Cerebellum (tissue), 4 donors: ENCODE measurements at places on chromosomes 4 and X.

- DNase-seq: no peak
Observed at GRCh38 chr4:150056569-150056968, 21.7 kb upstream of the DCLK2 start.

- DNase-seq: no peak
Observed at GRCh38 chr4:9845791-9846493, 64.5 kb downstream of the DRD5 start.

GRCh38 chr4:183920512-183920911, 15.4 kb downstream of the STOX2 start:
- no peak for DNase-seq

GRCh38 chr4:185488650-185489049, 17.1 kb upstream of the CCDC110 start:
- no peak for DNase-seq

- no peak for DNase-seq
Observed at GRCh38 chr4:33188733-33189132, 2468.6 kb downstream of the PCDH7 start.

- no peak for DNase-seq
Observed at GRCh38 chr4:113278324-113278934, 229.0 kb downstream of the ANK2 start.

- DNase-seq: no peak
Observed at GRCh38 chrX:113828470-113828869, 755.4 kb upstream of the HTR2C start.

DNA sequence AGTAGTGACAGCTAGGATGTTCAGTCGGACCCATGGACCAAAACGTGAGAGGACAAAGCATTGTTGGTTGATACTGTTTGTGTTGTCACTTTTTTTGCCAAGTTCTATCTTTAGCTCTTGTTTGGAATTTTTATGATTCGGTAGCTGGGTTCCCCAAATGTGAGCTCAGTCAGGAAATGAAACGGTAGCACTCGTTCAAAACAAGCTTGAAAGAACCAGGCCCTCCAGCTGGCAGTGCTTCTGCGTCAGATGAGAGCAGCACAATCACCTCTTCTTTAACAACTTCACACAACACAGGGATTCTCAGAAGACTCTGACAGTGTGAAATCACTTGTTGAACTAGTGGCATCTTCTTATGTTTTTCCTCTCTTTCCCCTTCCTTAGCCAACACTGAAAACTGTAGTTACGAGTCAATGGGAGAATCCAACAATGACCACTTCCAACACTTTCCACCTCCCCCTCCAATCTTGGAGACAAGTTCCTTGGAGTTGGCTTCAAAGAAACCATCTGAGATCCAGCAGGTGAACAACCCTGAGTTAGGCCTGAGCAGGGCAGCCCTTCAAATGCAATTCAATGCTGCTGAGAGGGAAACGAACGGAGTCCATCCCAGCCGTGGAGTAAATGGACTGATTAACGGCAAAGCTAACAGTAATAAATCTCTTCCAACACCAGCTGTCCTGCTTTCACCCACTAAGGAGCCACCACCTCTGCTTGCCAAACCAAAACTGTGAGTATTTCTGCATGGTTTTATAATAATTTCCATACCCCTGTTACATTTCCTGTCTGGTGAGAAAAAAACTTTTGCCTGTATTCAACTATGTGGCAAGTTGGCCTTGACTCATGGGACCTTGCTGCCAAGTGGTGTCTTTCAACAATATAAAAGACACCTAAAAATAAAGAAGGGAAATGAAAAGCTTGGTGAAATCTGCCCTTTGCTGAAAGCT, 214.6 kb downstream of the PALLD start:
- DNase-seq: no peak

- DNase-seq: no peak
Observed at GRCh38 chr4:89674876-89675459, 162.0 kb downstream of the SNCA start.

DNA sequence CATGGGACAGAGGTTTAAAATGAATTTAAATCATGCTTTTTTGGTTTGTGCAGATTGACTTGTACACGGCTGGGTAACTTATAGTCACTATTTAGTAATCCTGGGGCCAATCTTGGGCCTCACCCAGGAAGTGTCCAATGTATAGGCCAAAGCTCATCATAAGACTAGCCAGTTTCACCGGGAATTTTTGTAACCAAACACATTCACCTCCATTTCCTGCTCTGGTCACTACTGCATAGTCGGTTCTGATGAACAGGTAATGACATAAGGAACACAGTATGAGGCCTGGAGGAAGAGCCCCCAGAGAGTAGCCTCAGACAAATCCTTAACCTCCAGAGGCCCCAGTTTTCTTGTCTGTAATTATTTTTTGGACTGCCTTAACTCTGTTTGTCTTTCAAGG, 81.9 kb downstream of the HPRT1 start:
- no peak for DNase-seq

GRCh38 chr4:76803522-76803921, 94.4 kb downstream of the SOWAHB start:
- no peak for DNase-seq

DNA sequence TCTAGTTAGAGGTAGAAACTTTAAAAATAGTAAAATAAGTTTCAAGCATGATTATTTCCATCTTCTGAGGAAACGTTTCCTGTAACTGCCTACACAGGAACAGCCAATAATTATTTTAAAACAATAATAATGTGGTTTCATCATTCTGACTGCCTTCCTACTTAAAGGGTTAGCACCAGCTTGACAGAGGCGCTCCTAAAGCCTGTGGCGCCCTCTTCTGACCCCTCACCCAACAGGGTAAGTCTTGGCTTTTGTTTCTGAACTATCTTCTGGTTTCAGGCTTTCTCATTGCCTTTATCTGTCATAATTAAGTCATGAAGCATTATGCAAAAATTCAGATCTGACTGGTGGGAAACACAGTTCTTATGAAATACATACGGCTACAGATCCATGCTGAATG, 96.7 kb downstream of the ITM2A start:
- no peak for DNase-seq

DNA sequence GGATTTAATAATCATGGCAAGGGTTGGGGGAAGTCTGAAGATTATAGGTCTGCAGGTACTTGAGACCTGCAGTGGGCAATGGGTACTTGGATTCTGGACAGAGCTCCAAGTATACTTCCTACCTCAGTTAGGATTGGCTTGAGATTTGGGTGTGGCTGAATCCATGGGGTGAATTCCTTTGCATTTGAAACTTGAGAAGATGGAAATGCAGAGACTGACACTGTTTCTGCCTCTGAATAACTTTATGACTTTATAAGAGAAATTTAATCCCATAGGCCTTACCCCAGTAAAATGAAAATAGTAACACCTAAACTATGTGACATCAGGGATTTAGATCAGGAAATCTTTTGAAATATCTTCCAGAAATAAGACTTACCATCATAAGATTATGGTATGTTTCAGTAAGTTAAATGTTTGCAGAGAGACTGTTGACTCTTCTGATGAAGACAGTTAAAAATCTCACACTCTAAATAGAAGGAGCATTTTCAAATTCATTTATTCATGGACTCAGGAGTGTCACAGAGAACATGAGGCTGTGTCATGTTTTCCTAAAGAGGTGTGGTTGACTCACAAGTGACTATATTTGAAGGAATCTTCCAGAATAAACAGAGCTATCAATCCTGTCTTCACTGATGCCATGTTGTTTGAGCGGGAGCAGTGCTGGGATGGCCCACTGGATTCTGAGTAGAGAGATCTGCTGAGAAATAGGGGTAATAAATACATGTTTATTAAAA, 513.5 kb upstream of the NR3C2 start:
- DNase-seq: no peak

DNA sequence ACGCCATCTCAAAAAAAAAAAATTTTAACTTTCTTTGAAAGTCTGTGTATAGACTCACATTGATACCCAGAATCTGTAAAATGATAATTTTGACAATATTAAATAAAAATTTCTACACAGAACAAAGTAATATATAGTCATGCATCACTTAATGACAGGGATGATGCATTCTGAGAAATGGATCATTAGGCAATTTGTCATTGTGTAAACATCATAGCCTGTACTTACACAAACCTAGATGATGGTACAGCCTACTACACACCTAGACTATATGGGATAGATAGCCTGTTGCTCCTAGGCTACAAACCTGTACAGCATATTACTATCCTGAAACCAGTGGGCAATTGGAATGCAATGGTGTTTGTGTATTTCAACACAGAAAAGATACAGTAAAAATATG, 107.7 kb downstream of the BLTP1 start:
- no peak for DNase-seq

GRCh38 chrX:42952621-42953020, 174.7 kb upstream of the PPP1R2C start:
- DNase-seq: no peak

- DNase-seq: no peak
Observed at GRCh38 chrX:153568451-153569011, 30.4 kb downstream of the CCNQ start.

DNA sequence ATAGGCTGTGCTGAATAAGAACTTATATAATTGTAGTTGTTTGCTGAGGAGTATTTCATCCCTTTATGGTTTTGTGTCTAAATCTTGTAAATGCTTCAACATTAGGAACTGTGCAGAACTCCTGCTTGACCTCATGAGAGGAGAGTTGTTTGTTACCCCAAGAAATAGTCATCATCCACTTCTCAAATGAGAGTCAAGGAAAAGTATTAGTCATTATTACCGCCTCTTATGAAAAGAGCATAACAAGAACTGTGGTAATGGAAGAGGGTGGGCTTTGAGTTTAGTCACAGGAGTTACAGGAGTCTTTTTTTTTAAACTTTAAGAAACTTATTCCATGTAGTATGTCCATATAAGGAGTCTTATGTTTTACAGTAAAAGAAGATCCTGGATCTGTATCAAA, 132.9 kb downstream of the RAP1GDS1 start:
- no peak for DNase-seq

DNA sequence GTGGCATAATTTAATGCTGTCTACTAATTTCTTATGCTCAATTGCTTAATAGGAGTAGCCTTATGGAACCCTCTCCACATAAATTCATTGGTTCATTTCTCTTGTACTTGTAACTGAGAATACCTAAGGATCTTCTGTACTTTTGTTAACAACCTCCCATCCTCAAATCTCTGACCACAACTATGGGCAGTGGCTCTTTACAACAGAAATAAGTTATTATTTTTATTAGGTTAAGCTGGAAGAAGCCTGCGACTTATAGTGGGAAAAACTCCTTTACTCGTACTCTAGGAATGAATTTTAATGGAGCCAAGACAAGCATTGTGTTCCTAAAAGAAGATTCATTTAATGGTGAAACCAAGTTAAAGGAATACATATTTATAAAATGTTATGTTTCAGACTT, 337.1 kb upstream of the CTSO start:
- DNase-seq: no peak

DNA sequence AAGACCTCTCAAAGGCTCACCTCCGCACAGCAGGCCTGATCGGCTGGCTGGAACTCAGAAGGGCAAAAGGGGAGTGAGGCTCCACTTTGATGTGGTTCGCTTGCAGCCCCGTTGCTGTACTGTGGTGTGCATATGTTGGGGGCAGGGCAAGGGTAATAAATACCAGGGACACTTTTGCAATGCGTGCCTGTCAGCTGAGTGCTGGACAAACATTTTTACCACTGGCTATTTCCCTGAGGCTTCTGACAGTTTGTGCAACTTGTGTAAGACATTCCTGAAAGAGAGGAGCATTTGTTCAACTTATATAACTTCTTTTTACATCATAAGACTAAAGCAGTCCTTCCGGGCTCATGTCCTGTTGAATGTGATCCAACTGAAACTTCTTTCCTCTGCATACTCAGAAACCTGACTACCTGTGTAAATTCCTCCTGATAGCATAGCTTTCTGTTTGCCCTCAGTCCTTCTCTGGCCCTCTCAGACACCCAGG, 82.3 kb downstream of the SPRY1 start:
- DNase-seq: no peak

DNA sequence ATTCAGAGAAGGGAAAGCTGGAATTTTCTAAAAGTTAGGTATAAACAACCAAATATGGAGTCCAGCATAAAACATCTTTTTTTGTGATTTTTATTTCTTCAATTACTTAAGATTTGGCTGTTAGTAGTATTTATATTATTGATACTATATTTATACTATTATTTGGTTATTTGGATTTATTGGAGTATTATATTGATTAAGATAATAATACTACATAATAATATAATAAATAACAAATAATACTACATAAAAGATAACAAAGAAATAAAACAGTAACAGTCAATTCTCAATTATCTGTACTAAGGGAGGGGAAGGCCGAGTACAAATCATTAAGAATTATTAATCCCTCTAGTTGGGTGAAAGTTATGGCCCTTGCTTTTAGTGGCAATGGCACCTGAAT, 66.0 kb upstream of the IRF2 start:
- DNase-seq: no peak

GRCh38 chr4:69936566-69936965, 5.7 kb downstream of the CSN1S1 start:
- DNase-seq: no peak

- no peak for DNase-seq
Observed at GRCh38 chr4:159021597-159022385, 81.1 kb upstream of the RAPGEF2 start.

DNA sequence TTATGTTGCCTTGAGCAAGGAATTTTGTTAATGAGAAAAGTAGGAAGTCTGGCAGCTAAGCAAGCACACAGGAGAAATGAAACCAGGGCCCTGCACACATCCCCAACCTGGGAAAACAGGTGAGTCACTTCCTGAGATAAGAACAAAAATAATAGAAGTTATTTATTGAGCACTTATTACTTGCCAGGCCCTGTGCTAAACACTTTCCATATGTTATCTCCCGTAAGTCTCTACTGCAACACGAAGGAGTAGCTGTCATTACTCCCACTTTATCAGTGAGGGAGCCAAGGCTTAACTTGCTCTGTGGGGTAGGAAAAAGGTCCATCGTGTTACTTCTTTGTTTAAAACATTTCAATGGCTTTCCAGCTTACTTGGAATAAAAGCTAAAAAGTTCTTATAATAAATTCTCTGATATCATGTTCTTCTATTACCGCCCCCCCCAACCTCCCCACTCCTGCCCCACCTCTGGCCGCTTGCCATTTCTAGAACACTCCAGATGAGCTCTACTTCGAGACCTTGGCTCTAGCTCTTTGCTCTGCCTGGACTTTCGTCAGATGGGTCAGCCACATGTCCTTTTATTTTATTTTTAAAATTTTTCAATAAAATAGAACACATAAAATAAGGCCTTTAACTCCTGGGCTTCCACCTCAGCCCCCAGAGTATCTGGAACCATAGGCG, 36.3 kb upstream of the PLAC8 start:
- DNase-seq: no peak

- no peak for DNase-seq
Observed at GRCh38 chrX:39875834-39876628, 221.7 kb downstream of the BCOR start.

- no peak for DNase-seq
Observed at GRCh38 chr4:150152766-150153165, 74.5 kb downstream of the DCLK2 start.

GRCh38 chrX:32644476-32645245, 566.7 kb downstream of the DMD start:
- DNase-seq: no peak

GRCh38 chr4:125316401-125316790, 1.6 kb downstream of the FAT4 start:
- no peak for DNase-seq
